Aorta (tissue), 5 donors: ENCODE measurements at places on chromosomes 13 and 19. TPM values are rescaled to one million over a fixed set of nuclear protein-coding genes. Genes with fewer than 3 reads are reported as not detected.

The ANKRD27 gene
- total RNA-seq = 28.8 TPM

The USP12 gene
- 47.0 TPM for total RNA-seq

- H3K36me3 ChIP-seq = no peaks in the 10 kb centered on the region
- H3K4me3 ChIP-seq = peak overlapping the region; percentile 68
- peaks cover 9% of the 10 kb centered on the region for H3K4me1 ChIP-seq
- no peaks in the 10 kb centered on the region for H3K27me3 ChIP-seq
- no peak overlapping the region for H3K27ac ChIP-seq
Observed at GRCh38 chr13:109779876-109780510, 6.4 kb downstream of the IRS2 start.

The SLC46A3 gene
- 6.7 TPM for total RNA-seq

GRCh38 chr19:13024126-13024950, 29.1 kb downstream of the NFIX start:
- no peaks in the 10 kb centered on the region for H3K36me3 ChIP-seq
- H3K27me3 ChIP-seq = no peaks in the 10 kb centered on the region
- peaks cover 6% of the 10 kb centered on the region for H3K4me1 ChIP-seq
- DNase-seq = no peak
- H3K4me3 ChIP-seq = no peak overlapping the region

DNA sequence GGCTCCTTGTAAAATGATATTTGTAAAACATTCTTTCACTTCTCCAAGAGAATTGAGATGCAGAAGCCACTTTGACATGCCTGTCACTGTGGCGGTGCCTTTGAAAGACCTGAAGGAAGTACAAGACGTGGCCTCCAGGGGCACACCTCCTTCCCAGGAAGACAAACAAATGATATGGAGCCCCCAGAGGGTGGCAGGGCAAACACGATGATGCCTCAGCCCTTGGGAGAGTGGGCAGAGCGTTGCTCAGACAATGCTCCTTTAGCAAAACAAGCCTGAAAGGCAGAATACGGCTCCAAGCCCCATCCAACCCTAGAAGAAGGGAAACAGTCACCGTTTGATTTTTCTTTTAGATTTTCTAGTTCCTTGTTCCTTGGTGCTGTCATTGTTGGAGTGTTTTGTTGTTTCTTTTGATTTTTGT, 9.2 kb upstream of the ATP12A start:
- no peak overlapping the region for H3K27ac ChIP-seq
- H3K4me3 ChIP-seq = no peak overlapping the region
- DNase-seq = no peak
- H3K36me3 ChIP-seq = no peaks in the 10 kb centered on the region
- H3K27me3 ChIP-seq = no peaks in the 10 kb centered on the region
- no peaks in the 10 kb centered on the region for H3K4me1 ChIP-seq

DNA sequence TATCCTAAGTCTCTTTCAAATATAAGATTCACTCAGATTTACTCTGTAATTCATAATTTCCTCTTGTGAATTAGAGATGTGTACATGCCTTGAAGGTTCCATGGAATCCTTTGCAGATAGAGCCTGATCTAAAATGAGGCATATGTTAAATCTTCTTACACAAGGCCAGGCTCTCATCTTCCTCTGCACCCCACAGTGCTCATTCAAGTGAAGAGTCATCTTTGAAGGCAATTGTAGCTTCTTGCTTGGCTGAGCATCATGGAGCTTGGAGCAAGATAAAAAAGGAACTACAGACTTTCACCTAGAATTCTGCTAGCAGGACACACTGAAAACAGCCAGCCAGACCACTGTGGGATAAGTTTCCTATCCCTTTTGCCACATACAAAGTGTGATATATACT, 566.4 kb downstream of the PCDH9 start:
- no peaks in the 10 kb centered on the region for H3K27me3 ChIP-seq
- no peaks in the 10 kb centered on the region for H3K4me1 ChIP-seq
- no peak overlapping the region for H3K27ac ChIP-seq
- no peak overlapping the region for H3K4me3 ChIP-seq

- H3K27me3 ChIP-seq = no peaks in the 10 kb centered on the region
- H3K4me3 ChIP-seq = no peak overlapping the region
- no peaks in the 10 kb centered on the region for H3K36me3 ChIP-seq
- H3K27ac ChIP-seq = no peak overlapping the region
Observed at GRCh38 chr19:34067861-34068271, 104.4 kb upstream of the LSM14A start.

The PRX gene
- 4.9 TPM for total RNA-seq

- no peak overlapping the region for H3K27ac ChIP-seq
- no peak overlapping the region for H3K4me3 ChIP-seq
- H3K27me3 ChIP-seq = no peaks in the 10 kb centered on the region
- peaks cover 1% of the 10 kb centered on the region for H3K36me3 ChIP-seq
- DNase-seq = peak; percentile 90
- H3K4me1 ChIP-seq = no peaks in the 10 kb centered on the region
Observed at GRCh38 chr13:31945202-31945961, 86.2 kb upstream of the FRY start.

- H3K27ac ChIP-seq = no peak within 1 kb of the TSS
- no peaks in the 10 kb centered on the region for H3K36me3 ChIP-seq
- H3K27me3 ChIP-seq = no peaks in the 10 kb centered on the region
- DNase-seq = no peak
- H3K4me3 ChIP-seq = no peak within 1 kb of the TSS
Observed at GRCh38 chr19:44698492-44699201, at the start of gene CEACAM16. CEACAM16 (plus strand) TSS chr19:44699151; CDS start chr19:44701457, 2,306 bp downstream.

DNA sequence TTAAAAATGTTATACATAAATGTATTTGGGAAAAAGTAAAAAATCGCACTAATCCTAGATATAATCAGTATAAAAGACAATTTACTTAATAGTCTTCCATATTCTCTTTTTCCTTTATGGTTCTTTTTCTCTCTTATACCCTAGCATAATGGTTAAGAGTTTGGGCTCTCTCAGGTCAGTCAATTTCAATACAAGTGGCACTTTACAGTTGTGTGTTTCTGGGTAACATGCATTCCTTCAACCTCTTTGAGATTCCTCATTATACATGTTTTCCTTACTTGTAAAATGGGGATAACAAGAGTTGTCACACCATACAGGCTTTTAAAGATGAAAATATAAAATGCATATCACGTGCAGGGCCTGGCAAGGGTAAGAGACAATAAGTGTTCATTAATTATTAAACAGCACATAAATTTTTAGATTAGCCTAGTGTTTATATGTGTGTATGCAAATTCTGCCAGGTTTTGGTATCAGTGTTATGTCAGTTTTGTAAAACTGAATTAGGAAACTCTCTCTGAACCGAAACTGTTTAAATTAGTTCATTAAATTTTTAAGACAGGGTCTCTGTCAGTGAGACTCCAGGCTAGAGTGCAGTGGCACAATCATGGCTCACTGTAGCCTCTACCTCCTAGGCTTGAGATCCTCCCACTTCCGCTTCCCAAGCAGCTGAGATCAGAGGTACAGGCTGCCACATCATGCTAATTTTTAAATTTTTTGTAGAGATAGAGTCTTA, 49.8 kb downstream of the ELF1 start:
- no peaks in the 10 kb centered on the region for H3K36me3 ChIP-seq
- H3K4me3 ChIP-seq = no peak overlapping the region
- no peak for DNase-seq
- peaks cover 4% of the 10 kb centered on the region for H3K4me1 ChIP-seq
- no peaks in the 10 kb centered on the region for H3K27me3 ChIP-seq

- H3K36me3 ChIP-seq = no peaks in the 10 kb centered on the region
- peak; percentile 94 for DNase-seq
- peak within 1 kb of the TSS; percentile 58 for H3K27ac ChIP-seq
- H3K27me3 ChIP-seq = no peaks in the 10 kb centered on the region
- no peaks in the 10 kb centered on the region for H3K4me1 ChIP-seq
Observed at GRCh38 chr19:32691291-32691951, at the start of gene NUDT19. NUDT19 (plus strand) TSS chr19:32691821; CDS start chr19:32691961, 140 bp downstream.

- H3K27me3 ChIP-seq = no peaks in the 10 kb centered on the region
- peak overlapping the region; percentile 85 for H3K4me3 ChIP-seq
- DNase-seq = no peak
- no peaks in the 10 kb centered on the region for H3K4me1 ChIP-seq
- H3K36me3 ChIP-seq = no peaks in the 10 kb centered on the region
Observed at GRCh38 chr19:52785506-52785905, 1.1 kb downstream of the ZNF600 start.
